ENCODE measurements at places on chromosomes 2 and 18.

- no peak for DNase-seq
Observed at GRCh38 chr2:198905881-198906612, 551.7 kb downstream of the SATB2 start.

DNA sequence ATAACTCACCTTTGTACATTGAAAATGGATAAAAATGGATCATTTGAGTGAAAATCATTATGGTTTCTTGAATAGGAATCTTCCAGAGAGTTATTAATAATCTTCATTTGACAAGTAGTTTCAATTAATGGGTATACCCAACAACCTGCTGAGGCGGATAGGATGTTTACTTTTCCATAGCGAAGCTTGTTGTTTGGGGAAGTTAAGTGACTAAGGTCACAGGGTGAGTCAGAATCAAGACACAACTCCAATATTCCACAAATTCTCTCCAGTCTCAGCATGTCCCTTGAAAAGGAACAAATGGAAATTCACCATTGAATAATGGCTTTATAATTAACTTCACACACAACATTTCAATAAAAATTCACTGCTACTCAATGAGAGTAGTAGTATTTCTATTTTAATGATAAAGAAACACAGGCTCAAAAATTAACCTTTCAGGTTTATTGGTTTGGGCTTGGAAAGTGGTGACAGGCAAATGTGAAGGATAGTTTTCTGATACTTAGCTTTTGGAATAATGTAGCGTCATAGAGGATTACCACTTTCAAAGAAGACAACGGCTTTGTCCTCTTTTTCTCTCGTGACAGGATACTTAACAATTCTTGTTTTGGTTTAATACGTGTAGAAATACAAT, 211.3 kb downstream of the GPD2 start:
- DNase-seq, result no peak

DNA sequence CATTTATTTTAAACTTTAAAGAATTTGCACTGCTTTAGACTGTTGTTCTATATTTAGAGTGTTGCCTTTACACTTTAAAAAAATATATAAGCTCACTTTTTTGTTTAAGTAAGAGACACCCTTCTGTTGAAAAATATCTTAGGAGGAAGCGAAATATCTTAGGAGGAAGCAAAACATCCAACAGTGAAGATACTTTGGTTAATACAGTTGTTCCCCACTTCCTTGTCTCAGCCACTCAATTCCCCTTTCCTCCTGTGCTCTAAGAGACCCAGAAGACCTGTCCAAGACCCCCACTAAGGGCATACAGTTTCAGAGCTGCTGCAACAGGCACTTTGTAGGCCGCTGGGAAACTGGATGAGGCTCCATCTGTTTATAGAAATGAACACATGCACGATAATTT, 5.7 kb downstream of the SERPINB8 start:
- no peak for DNase-seq

- no peak for DNase-seq
Observed at GRCh38 chr2:27830656-27831055, 59.1 kb downstream of the MRPL33 start.

GRCh38 chr2:152755029-152755428, 36.6 kb downstream of the ARL6IP6 start:
- DNase-seq, result no peak

DNA sequence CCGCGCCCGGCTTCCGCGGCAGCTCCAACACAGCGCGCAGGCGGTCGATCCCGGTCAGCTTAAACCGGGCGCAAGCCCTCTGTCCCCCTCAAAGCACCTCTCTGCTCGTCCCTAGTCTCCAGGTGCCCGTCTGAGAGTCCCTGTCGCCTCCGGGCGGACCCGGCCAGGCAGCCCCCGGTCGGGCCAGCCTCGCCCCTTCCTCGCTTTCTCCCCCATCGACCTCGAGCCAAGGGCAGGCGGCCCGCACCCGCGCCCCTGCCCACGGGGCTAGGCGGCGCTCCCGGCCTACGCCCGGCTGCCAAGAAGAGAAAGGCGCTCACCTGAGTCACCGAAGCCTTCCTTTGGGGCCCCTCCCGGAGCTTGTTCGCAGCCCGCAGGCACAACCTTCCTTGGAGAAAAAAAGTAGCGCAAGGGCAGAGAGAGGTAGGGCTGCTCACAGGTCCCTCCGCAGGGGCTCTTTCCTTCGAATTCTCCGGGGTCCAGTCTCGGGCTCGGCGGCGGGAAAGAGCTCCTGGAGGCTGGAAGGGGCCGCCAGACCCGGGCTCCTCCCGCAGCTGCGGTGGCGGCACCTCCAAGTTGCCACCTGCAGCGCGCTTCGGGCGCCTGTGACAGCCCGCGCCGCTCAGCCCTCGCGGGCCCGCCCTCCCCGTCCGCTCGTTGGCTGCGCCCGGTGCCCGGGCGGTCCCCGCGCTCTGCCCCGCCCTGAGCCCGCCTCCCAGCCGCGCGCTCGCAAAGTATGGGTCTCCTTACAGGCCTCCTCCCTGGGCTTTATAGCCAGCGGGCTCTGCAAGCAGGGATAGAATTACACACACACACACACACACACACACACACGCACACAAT, 86.5 kb upstream of the EPB41L3 start:
- peak; percentile 10 for DNase-seq

GRCh38 chr2:88442473-88442872, 10.0 kb downstream of the FOXI3 start:
- DNase-seq, result no peak

DNA sequence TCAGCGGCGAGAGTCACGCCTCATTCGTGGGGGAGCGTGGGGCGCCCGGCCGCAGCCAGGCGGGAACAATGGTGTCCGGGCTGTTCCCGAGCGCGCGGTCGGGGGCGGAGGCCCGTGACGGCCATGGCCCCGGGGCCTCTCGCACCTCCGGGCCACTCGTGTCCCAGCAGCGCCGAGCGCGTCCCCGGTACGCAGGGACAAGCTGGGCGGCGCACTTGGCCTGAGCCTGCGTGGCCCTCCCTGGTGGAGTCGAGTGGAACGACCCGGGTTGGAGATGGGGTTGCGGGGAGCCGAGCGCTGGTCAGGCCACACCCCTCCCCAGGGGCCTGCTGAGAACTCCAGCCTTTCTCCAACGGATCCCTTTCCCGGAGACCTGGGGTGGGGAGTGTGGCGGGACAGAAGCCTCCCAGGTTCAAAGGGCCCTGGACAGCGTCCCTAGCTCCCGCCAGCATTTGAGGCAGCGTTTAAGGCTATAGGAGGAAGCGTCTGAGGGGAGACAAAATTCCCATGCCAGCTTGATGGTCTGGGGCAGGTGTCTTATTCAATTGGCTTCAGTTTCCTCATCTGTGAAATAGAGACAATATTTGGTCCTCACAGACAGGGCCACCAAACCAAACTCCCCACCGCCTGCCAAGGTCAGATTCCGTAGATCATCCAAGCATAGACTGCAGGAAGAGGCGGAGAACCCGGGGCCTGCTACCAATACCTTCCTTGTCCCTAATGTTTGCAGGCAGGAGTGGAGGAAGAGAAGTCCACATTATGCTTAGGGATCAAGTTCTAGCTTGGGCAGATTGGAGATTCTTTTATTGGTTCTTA, 553 bp downstream of the CNDP2 start:
- DNase-seq, result no peak

- DNase-seq, result no peak
Observed at GRCh38 chr2:177530561-177530960, 138.0 kb downstream of the AGPS start.

DNA sequence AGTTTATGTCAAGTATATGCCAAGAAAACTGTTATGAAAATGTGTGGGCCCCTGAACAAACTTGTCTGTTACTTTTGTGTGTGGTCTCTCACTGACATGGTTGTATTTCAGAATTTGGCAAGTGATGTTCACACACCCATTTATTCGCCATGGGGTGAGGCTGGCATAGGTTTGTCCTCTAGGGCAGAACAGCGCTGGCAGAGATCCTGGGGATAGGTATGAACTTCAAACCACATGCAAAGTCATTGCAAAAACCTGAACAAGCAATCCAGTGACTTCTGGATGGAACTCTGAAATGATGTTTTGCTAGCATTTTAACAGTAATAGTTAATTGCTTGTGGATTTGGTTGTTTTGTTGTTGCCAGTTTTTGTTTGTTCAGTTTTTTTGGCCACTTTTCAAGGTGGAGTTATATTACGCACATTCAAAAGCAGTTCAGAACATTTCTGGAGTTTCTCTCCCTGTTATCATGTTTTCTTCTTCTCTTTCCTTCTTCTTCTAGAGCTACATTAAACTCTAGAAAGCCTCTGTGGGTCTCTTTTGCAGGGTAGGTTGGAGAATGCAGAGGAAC, 78.5 kb downstream of the MDH1 start:
- DNase-seq, result no peak

GRCh38 chr2:109486711-109487535, 126.8 kb downstream of the SEPTIN10 start:
- no peak for DNase-seq

DNA sequence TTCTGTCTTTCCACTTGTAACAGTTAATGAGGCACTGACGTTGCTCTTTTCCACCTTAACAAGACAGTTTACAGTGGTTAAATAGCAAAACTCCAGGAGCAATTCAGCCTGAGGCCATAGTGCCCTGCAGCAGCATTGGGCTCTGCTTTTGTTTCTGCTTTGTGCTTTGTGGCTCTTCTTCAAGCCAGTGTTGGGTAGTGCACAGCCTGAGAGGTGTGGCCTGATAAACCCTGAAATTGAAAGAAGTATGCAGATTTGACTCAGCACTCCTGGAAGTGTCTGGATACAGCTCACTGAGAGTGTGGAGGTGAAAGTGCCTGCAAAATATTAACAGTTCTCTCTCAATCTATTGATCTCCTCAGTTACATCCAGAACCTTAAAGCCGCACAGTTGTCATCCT, 63.0 kb downstream of the STK25 start:
- no peak for DNase-seq

DNA sequence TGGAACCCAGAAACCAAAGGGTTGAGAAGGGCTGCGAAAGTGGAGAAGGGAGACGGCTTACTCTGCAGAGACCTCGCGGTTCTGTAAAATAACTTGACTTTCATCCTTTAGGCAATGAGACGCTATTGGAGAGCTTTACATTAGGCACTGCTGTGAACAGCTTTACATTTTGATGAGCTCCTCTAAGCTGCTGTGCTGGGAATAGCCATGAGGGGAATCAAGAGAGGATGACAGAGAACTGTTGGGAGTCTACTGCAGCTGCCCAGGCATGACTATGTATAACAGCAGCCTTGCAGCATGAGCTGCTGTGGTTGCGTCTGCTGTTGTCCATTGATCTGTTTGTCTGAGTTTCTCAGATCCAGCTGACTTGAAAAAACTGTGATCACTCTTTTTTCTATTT, 310.8 kb upstream of the MAP2 start:
- no peak for DNase-seq

GRCh38 chr18:51398104-51398503, 200.6 kb upstream of the MEX3C start:
- no peak for DNase-seq

GRCh38 chr2:200604571-200605255, 18.9 kb downstream of the AOX1 start:
- DNase-seq, result no peak

- DNase-seq, result no peak
Observed at GRCh38 chr18:48829443-48830149, 121.2 kb downstream of the SMAD7 start.

GRCh38 chr18:9732031-9732430, 23.9 kb downstream of the RAB31 start:
- DNase-seq, result no peak

- DNase-seq, result no peak
Observed at GRCh38 chr2:66583881-66584280, 149.0 kb downstream of the MEIS1 start.

DNA sequence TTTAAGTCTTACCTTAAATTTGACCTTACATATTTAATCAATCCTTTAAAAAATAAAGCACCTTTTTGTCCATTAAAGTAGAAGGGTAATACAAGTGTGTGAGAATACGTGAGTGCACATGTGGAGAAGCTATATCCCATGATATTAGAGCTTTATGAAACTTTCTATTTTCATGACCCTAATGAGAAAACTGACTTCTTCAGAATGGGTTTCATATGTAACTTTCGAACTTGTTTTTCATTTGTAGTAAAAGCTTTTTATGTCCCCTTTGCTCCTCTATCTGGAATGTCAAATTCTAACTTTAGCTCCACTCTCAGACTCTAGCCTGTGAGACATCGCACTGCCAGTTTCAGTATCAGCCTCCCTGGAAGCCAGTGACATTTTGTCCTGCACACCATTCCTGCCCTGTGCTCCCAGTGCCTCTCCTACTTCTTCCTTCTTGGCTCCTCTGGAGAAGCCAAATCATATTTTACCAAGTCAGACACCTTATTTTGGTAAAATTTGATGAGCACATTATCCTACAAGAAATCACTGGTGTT, 42.0 kb downstream of the MAPRE2 start:
- no peak for DNase-seq

DNA sequence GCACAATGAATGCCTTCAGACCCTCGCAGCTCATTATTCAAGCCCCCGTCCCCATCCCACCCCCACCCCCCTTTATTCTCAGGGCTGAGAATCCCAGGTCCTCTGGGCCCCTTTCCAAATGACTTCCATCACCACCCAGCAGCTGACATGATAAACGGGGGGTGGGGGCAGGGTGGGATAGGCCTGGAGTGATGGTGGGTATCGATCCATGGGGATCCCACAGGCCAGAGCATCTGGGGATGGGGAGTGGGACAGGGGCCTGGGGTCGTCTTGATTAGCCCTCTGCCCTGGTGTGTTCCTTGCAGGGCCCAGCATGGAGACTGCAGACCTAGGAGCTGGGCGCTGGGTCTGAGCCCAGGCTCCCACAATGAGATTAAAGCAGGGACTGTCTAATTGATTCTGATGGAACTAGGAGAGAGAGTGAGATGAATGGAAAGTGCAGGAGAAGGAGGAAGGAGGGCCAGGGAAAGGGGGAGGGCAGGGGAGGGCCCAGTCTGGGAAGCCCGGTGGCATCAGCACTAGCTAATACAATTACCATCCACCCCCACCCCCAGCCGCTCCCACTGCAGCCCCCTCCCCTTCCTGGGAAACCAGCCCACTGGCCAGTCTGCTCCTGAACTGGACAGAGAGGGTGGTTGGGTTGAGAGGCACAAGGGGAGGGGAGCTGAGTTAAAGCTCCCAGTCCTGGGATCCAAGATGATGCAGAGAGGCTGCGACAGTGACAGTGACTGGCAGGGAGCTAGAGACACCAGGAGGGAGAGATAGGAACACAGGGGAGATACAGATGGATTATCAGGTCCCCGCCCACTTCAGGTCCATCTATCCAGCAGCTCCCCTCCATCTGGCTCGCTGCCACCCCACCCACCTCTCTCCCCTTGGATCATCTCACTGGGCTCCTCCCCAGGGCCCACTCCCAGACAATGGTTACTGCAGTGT, 13.1 kb upstream of the TNS1 start:
- DNase-seq, result no peak

- DNase-seq, result no peak
Observed at GRCh38 chr18:64083916-64084315, 65.0 kb downstream of the LINC00305 start.

DNA sequence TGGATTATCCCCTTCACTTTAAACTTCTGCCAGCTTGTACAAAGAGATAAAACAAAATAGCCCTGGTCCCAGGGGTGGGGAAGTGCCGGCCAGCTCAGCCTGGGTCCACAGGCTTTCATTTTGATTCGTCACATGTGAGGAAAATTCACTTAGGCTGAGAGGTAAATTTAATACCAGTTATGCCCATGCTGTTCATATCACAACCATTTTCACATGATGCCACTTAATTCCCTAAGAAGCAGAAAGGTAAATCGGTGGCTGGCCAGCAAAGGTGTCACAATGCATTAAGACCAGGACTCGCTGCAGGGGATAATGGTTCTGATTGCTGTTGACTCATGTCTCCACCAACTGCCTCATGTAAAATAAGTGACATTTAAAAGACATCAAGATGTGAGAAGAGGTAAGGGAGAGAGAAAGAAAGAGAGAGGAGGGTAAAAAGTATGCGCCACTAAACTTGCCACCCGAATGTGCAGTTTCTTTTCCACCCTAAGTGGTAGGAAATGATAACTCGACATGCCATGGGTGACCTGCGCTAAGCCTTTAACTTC, 261.0 kb upstream of the SIX3 start:
- no peak for DNase-seq

GRCh38 chr2:228417956-228418355, 236.5 kb upstream of the SPHKAP start:
- no peak for DNase-seq
